ENCODE measurements at places on chromosomes 5 and 9.

- no peak for DNase-seq
Measured at GRCh38 chr5:110896901-110897300, 158.1 kb downstream of the SLC25A46 start.

- DNase-seq = no peak
Measured at GRCh38 chr9:123863164-123863855, 66.6 kb downstream of the DENND1A start.

DNA sequence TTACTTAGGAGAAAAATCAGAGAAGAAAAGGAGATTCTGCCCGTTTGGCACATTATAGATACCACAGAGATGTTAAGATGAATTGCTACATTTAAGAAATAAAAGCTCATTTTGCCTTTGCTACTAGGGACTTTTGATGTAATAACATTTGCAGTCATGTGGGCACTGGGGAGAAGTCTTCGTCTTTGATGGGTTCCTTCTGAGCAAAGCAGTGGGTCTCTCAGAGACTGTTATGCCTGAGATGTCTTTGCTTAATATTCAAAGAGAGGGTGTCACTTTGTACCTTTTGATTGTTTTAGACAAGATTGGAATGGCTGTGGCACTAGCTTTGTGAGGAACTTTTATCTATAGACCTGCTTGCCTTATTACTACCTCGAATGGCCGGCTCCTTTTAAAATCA is 25.0 kb downstream of the SLC25A25 start:
- DNase-seq = no peak

GRCh38 chr9:111605041-111605559 is 5.7 kb upstream of the PTGR1 start:
- DNase-seq = no peak

DNA sequence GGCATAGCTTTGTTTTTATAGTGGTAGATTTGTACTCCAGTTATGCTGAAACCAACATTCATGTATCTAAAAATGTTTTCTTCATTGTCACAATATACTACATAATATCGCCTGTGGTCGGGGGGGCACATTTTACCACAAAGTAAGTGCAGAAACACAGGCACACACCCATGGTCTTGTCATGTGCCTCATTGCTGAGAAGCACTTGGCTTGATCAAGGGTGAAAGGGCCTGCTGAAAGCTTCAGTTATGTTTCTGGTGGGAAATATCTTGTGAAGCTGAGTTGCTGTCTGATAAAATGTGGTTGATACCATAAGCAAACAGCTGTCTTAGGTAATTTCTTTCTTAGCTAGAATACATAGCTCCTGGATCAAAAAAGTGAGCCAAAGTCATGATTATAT is 393.1 kb downstream of the MAN2A1 start:
- no peak for DNase-seq

GRCh38 chr5:573206-573605 is 38.9 kb upstream of the CEP72 start:
- DNase-seq = no peak

DNA sequence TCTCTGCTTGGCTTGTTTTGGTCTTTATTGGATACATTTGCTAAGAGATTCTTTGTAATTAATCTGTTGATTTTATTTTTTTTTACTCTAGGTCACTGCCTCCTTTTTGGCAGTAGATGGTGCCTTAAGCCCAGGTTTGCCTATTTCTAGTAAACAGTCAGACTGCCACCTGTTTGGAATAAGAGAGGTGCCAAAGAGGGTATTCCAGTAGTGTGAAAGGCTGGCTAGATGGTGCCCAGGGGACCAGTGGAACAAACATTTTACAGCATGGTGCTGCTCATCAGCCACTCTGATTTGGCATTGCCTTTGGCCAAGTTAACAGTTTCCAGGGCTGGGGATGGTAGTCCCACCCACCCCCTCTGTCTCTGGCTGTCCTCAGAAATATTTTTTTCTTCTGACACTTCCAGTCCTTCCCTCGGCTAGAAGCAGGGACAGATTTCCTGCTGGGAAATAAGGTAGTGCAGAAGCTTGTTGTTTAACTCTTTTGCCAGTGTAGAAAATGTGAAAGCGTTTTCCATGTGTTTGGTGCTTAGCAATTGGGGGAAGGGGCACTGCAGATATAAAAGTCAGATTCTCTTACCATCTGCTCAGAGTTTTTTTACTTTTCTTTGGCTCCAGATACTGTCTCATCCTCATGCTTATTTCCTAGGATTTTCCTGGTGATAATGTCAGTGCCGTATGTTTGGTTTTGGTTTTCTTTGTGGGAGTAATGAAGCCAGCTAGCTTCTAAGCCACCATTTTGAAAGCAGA is 36.6 kb upstream of the FBXL7 start:
- DNase-seq = no peak

- DNase-seq = no peak
Measured at GRCh38 chr5:31770998-31771397, 132.1 kb downstream of the PDZD2 start.

GRCh38 chr9:118613996-118614395 is 755.2 kb downstream of the BRINP1 start:
- no peak for DNase-seq

GRCh38 chr5:1514027-1514818 is 9.5 kb downstream of the LPCAT1 start:
- no peak for DNase-seq

DNA sequence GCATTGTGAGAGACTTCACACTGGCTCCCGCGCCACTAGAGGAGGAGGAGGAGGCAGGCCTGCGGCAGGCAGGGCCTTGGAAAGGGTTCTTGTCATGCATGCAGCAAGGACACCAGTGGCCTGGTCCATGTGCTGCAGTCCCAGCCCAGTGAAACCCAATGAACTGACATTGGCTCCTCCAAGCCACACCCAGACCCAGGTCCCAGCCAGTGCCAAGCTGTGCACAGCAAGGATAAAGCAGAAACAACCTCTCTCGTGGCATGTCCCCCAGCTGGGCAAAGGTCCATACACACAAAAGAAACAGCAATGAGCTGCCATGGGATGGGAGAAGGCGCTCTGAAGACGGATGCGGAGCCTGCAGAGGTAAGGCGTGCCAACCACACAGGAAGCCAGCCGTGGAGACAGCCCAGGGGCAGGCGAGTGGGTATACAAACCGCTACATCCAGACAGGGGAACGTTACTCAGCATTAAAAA is 89.2 kb downstream of the SEMA4D start:
- DNase-seq = no peak

GRCh38 chr5:65830856-65831255 is 95.5 kb upstream of the ERBIN start:
- DNase-seq = no peak

DNA sequence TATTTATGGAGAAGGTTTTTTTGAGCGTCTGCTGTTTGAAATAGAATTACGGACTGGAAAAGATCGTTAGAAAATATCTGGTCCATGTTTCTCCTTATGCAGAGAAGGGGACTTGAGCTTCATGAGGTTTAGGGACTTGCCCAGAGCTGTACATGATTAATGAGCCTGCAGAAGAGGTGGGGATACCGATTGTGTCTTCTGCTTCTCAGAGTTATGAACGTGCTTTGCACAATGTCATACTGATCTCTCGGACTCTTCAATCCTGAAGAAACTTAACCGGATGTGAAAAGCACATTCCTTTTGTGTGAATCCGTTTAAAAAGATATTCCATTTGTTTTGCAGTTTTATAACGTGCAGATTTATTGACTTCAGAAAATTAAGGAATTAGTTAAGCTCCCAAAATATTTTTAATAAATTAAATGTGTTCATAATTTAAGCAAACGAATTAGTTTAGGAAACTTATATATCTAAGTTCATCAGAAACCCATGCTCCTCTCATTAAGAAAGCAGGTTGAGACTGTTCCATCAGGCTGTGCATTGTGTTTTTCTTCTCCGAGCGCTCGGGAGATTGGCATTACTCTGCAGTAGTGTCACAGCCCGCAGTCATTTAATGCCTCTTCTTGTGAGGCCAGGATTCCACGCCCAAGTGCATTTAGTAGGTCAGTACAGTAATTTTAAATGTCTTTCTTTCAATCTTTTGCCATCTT is 40.8 kb upstream of the MEF2C start:
- DNase-seq = no peak

- DNase-seq = no peak
Measured at GRCh38 chr5:114648940-114649339, 287.1 kb downstream of the KCNN2 start.

- no peak for DNase-seq
Measured at GRCh38 chr5:111972548-111972947, 215.6 kb upstream of the NREP start.

- no peak for DNase-seq
Measured at GRCh38 chr5:107447587-107447986, 223.2 kb downstream of the EFNA5 start.

DNA sequence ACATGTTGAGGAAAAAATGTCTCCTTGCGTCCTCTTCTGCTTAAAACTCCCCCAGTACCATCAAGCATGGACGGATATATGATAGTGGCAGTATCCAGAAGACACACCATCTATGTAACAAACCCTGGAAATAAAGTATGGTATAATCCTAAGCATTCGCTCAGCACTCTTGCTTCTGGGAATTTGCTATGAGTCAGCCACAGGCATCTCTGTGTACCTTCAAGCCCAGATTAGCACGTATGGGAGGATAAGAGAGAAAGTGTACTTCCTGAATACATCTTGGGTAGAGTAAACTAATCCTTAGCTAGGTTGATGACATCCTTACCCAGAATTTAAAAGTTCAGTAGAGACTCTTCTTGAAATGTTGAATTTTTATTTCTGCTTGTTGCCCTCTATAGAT is 71.2 kb downstream of the GHR start:
- DNase-seq = no peak

DNA sequence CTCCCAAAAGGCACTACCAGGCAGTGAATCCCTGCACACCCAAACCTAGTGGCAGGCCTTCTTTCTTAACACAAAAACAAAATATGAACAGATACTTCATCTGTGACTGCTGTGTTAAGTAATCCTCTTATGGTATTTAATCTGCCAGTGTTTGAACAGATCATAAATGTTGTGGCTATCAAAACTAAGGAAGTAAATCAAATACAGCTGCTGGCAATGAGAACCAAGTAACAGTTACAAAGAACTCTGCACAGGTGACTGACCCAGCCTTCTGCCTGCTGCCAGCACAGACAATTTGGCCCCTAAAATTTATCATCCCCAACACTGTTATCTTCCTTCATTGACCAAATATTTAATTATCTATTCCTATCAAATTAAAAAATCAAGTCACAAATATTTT is 78.0 kb downstream of the GNAQ start:
- no peak for DNase-seq

- DNase-seq = no peak
Measured at GRCh38 chr5:62596691-62597090, 18.1 kb downstream of the LRRC70 start.

DNA sequence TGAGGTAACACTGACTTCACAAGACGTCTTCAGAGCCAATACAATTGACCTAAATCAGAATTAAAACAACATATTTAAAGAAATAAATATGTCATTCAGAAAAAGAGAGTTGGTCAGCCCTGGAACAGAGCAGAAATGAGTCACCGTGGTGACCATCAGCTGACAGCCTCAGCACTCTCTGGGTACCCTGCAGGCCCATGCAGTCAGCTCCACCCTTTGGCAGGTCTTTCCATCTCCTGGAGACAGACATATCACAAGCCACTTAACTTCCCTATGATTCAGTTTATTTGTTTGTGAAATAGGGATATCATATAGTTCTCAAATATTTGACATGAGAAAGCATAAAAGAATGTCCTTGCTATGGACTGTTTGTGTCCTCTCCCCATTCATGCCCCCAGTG is 151.6 kb upstream of the MEF2C start:
- DNase-seq = no peak

DNA sequence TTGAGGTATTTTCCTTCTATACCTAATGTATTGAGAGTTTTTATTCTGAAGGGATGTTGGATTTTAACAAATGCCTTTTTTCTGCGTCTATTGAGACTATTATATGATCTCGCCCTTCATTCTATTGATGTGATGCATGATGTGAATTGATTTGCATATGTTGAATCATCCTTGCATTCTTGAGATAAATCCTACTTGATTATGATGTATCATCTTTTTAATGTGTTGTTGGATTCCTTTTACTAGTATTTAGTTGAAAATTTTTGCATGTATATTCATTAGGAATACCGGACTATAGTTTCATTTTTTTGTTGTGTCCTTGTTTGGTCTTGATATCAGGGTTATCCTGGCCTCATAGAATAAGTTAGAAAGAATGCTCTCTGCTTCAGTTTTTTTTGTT is 169.7 kb downstream of the NPR3 start:
- DNase-seq = no peak

- DNase-seq = no peak
Measured at GRCh38 chr5:169626779-169627178, 10.3 kb upstream of the DOCK2 start.

DNA sequence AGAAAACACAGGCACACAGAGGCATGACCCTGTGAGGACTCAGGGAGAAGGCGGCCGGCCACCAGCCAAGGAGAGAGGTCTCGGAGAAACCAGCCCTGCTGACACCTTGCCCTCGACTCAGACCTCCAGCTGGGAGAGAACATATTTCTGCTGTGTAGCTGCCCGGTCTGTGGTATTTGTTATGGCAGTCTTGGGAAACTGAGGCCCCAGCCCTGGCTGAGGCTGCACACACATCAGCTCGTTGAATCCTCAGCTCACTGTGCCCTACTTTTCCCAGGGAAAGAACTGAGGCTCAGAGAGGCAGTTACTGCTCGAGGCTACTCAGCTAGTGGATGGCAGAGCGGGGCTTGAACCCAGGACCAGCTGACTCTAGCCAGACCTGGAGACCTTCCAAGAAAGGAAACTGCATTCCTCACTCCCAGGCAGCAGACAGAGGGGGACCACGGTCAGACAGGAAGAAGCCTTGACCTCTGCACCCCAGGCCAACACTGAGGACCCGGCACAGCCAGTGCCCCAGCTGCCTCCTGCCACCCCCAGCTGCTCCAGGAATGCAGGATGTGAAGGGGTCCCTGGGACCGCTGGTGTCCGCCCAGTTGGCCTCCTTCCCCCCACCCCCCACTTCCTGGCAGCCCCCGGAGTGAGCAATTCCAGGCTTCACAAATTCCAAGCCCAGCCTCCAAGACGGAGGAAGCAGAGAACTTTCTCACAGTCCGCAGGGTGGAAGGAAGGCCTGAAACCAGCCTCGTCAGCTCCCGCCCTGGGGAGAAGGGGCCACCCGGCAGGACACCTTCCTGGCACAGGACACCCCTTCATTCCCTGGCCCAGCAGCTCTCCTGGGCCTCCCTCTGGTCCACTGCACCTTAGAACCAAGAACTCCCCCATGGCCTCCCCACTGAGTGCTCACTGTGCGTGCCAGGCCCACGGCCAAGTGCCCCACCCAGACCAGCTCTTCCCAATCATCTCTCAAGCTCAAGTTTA is 69.9 kb downstream of the LRSAM1 start:
- no peak for DNase-seq

Measured in NCI-H1417 treated with DMSO at 0.1 percent for 48 hours (cell line).